Activated T-cell treated with anti-CD3 and anti-CD28 coated beads for 24 hours (primary cell): ENCODE measurements at places on chromosomes 6 and 20.

- DNase-seq, result no peak
Observed at GRCh38 chr6:87350516-87350915, 5.9 kb downstream of the C6orf163 start.

- DNase-seq, result no peak
Observed at GRCh38 chr6:105669232-105669631, 266.4 kb upstream of the PREP start.

- no peak for DNase-seq
Observed at GRCh38 chr6:154509421-154510143, 903 bp downstream of the CNKSR3 start.

- no peak for DNase-seq
Observed at GRCh38 chr6:23522792-23523547, 603.0 kb upstream of the NRSN1 start.

DNA sequence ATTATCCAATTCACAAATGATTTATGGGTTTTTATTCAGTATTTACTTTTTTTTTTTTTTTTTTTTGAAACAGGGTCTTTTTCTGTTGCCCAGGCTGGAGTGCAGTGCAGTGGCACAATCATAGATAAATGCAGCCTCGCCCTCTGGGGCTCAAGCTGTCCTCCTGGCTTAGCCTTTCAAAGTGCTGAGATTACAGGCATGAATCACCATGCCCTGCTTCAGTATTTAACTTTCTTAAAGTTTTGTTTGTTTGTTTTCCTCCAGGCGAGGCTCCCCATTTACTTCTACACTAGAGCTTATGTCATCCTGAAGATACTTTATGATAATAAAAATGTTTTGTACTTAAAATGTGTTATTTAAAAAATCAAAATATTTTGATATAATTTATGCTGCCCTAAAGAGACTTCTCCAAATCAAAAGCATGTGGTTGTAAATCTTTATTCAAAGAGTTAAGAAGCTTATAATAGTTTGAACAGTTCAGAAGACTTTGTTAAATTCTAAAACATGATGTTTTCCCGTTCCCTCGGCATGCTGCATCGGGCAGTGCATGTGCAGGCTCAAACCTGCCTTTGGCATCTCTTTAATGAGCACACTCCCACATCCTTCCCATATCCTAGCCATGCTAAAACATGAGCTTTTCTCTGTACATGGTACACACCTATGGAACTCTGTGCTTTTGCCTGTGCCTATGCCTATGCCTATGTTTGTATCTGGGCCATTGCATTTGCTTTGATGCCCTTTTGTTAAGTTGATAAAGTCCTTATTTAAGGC is 11.0 kb downstream of the SMPDL3A start:
- no peak for DNase-seq

DNA sequence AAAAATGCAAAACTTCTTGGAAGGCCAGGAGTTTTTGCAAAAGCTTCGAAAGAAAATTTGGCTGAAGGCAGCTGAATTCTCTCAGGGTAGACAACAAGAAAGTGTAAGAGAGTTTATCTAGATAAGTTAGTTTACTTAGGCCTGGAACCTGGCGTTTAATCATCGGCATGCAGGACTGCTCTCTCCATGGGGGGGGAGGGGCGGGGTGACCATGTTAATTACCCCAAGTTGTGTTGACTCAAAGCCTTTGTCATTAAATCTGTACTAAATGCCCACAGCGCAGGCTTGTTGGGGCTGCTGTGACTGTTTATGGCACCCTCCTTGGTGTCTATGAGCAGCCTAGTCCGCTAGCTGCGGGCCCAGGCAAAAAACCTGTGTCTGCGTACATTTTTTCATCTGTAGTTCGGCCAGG is 20.1 kb upstream of the ZNF451 start:
- no peak for DNase-seq

DNA sequence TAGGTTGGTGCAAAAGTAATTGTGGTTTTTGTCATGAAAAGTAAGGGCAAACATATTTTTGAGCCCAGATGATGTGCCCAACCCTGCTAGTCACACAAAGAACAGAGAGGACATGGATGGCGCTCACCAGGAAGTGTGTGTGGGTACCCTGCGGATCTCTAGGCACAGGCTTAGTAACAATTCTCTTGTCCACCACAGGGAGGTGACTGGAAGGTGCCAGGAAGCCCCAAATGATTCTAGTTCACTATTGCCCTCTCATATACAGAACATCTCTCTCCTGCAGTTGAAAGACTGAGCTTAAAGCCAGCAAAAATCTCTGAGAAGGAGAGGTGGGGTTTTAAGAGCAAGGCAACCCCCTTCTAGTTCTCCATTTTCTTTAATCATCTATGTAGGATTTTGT is 272.1 kb upstream of the TAB2 start:
- no peak for DNase-seq

- no peak for DNase-seq
Observed at GRCh38 chr6:1464781-1465370, 75.5 kb downstream of the FOXF2 start.

DNA sequence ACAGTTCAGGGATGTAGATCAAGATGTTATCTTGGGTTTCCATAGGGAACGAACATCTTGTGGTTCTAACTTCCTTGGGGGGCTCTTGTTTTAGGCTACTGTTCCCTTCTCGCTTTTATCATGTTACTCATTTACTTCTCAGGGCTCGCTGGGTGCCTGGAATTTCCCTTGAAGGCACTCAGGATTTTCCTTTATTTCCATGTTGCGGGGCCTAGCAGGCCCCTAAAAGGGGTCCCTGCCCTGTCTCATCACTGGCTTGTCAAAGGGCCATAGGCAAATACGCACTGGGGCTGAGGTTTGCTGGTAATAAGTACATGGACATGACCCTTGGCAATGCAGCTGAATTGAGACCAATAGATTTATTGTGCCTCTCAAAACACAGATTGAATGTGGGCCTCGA is 262.3 kb downstream of the CDH4 start:
- DNase-seq, result no peak

- no peak for DNase-seq
Observed at GRCh38 chr20:4780245-4780644, 58.5 kb downstream of the PRND start.

DNA sequence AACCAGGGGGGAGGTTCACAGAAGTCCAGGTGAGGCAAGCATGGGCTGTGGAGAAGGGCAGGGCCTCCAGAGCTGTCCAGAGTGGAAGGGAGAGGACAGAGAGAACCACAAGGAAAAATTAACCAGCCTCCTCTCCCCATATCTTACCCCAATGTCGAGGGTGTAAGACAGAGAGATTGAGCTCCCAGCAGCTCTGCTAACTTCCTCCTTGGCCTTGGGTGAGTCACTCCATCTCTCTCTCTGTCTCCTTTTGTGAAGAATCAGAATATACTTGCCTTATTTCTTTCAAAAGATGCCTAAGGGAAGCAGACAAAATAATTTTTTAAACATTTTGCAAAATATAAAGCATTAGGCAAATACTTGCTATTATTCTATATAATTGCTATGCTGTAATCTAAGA is 58.3 kb upstream of the IYD start:
- DNase-seq, result no peak

DNA sequence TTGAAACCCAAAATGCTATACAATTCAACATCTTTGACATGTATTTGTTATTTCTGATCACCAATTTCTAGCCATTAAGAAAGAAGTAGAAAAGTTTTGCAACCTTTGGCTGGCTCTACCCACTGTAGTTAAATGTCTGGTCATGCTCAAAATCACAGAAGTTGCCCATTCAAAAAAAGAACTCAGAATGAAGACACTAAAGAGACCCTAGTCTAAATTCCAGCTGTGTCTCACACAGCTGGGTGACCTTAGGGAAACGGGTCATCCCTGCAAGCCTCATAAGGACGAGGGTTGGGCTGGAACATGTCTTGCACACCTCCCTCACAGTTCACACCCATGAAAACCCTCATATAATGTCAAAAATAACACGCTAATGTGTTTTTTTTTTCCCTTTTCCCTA is 10.3 kb downstream of the FOXQ1 start:
- DNase-seq, result no peak

- no peak for DNase-seq
Observed at GRCh38 chr6:37600312-37600916, 97.3 kb downstream of the MDGA1 start.

- peak; percentile 23 for DNase-seq
Observed at GRCh38 chr20:41029150-41029901, 704 bp downstream of the TOP1 start.

DNA sequence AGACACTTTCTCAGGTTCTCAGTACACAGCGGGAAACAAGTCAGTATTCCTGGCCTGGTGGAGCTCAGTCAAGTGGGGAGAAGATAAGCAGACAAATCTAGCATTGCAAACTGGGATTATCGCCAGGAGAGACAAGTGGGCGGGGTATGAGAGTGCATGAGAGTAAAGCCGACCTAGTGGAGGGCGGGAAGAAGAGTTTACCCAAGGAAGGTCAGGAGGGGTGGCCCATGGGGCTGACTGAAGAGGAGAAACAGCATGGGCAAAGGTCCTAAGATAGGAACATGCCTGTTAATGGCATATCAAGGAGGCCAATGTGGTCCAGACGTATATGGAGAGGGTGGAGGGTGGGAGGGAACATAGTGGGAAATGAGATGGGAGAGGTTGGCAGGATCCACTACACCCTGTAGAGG is 12.4 kb upstream of the CSNK2A1 start:
- DNase-seq, result no peak

DNA sequence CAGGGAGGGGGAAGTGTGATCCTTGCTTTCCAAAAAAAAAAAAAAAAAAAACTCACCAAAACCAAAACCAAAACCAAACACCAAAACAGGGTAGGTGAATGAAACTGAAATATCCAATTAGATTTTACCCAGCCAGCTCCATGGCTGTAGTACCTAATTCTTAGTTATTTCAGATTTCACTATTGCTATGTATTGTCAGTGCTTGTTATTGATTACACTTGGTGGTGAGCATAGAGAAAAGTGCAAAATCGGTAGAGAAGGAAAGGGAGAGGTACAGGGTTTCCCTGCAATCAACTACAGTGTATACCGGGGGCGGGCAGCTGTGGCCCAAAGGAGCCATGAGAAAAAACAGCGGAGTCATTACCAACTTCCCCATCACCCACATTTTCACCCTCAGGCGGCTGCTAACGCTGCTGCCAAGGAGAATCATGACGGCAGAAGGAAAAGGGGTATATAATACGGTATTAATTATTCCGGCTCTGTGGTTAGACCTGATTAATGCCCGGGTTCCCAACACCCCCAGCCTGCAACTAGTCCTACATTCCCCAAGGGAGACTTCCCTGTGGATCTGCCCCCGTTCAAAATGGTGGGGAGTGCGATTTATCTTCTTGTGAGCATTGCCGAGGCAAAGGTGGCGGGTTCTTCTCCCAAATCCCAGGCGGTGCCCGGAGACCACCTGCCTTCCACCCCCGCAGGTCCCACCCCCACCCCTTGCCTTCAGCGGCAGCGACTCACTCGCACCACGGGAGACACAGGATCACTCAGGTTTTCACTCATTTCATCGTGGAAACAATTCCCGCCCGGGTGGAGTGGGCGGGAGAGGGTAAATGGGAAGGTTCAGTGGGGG is at the start of gene C6orf62:
TSS of gene C6orf62 (minus strand) at position 30 of the 847 bp plus-strand sequence. CDS start 486 bp downstream, outside the sequence.
- DNase-seq, result peak; percentile 48

DNA sequence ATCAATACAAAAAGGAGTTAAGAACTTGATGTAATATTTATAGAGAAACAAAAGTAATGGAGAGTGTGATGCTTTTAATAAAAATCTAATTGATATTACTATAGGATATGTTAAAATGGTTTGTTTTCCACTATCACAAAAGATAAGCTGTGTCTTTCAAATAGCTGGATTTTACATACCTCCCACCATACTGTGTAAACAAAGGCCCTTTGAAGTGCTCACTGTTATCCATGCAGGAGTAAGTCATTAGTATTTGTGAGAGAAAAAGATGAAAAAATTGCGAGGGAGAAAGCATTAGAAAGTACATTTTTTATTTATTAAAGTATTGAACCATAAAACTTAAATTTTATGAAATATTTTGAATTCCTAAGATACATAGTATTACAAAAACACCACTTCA is 733.0 kb downstream of the GRIK2 start:
- DNase-seq, result no peak

- DNase-seq, result no peak
Observed at GRCh38 chr6:37700620-37700973, 2.9 kb upstream of the MDGA1 start.

DNA sequence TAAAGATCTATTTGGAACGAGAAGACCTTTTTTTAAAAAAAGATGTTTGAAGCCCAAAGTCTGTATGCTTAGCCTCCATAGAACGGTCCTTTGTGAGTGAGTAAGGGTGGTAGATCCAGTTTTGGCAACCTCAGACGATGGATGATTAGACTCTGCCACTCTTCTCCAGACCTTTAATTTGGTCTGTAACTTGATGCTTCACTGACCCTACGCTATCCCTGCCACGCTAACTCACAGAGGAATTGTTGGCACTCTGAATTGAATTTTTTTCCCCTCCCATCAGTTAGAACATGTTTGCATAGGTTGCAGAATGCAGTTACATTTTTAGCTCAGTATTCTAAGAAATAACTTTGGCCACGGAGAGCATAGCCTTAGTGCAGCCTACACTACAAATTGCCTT is 15.8 kb upstream of the DEK start:
- DNase-seq, result no peak

- no peak for DNase-seq
Observed at GRCh38 chr20:63052571-63053431, 46.0 kb upstream of the BHLHE23 start.

DNA sequence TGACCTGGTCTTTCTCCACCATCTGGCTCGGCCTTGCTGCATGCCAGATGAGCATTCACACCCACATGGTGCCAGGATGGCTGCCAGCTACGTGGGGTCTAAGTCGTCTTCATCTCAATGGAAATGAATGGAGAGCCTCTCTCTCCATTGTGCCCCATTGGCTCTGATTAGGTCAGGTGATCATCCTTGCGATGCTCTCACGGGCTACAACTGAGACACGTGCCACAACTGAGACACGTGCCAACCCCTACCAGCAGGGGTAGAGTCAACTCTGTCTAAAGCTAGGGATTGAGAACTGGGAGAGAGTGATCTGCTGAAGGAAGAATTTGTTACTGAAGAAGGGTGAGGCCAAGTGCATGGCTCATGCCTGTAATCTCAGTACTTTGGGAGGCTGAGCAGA is 67.3 kb upstream of the RALY start:
- DNase-seq, result no peak

DNA sequence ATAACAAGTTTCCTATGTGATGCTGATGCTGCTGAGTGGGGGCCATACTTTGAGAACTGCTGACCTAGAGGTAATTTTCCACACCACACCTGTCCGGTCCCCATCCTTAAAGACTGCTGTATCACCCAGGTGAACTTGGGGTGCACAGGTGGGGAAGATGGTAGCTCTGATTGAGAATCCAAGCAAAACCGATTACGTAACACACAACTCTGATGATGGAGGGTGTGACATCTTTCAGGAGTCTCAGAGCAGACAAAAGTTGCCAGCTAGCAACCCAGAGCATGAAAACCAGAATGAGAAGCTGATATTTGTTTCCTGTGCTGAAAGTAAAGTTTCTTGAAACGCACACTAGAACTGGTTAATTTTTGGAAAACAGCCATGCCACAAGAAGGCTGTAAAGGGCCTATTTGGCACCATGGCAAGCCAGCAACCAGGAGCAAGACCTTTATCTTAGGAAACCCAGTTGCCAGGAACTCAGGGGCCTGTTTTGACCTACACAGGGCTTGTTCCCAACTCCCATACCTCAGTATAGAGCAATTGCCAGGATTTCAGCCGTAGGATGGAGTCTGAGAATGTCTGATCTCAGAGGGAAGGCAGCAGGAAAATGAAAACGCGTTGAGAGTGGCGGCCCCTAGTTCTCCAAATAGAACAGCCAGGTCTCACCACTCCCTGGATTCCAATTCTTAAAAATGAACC is 21.6 kb upstream of the TBC1D7 start:
- DNase-seq, result no peak

GRCh38 chr20:24698189-24698588 is 228.8 kb downstream of the SYNDIG1 start:
- no peak for DNase-seq

- no peak for DNase-seq
Observed at GRCh38 chr6:56516003-56516402, 126.7 kb downstream of the DST start.
